ENCODE measurements at places on chromosomes 1 and 21. TPM values are rescaled to one million over a fixed set of nuclear protein-coding genes. Genes with fewer than 3 reads are reported as not detected.

ESRRG gene
- total RNA-seq = 18.7 TPM

TEDDM1 gene
- total RNA-seq = not detected

IL19 gene
- total RNA-seq = not detected

ANGPTL7 gene
- total RNA-seq = 3.9 TPM

SPRR1A gene
- not detected for total RNA-seq

CHI3L1 gene
- 9.3 TPM for total RNA-seq

AMY2A gene
- not detected for total RNA-seq

LRRC8D gene
- 15.0 TPM for total RNA-seq

MYOM3 gene
- total RNA-seq = 266 TPM

ST6GALNAC3 gene
- total RNA-seq = 1.7 TPM

DNA sequence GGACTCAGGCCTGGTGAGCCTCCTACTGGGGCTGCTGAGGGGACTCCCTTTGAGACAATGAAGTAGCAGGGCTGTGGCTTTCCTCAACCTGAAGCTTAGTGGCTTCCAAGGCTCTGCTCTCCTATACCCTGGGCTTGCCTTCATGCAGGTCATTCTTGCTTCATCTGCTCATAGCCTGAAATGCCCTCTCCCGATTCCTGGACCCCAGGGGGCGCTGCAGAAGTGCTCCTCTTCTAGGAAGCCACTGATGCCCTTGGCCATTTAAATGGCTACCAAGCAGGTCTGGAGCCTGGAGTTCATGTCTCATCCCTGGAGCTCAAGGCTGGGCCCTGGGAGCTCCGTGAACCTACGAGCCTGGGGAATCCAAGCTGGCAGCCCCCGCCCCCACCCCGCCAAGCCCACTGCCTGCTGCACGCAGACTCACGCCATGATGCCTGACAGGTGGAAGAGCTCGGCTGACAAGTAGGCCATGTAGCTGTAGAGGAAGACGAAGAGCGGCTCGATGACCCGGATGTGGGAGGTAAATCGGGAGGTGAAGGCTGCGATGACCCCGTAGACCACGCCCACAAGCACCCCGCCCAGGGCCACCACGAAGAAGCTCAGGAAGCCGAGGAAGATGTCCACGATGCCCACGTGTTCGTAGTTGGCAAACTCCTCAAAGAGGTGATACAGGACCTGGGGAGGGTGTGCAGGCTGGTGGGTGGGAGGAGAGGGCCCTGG lies 45.7 kb downstream of the SLC9A1 start:
- no peaks in the 10 kb centered on the region for H3K27me3 ChIP-seq
- no peak overlapping the region for H3K4me3 ChIP-seq
- no peak for DNase-seq
- H3K27ac ChIP-seq = no peak overlapping the region

DNA sequence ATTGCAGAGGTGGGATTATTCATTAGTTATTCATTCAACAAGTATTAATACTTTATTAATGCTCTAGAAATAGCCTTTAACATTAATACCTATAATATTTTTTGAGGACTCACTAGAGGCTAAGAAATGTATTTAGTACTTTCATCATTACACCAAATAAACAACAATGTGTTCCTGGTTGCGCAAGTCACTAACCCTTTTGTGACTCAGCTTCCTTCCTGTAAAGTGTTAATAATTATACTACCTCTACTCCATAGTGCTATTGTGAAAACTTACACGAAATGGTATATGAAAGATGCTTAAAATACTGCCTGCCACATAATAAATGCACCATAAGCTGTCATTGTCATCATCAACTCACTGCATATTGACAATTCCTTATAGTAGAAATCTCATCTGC lies 431.0 kb downstream of the DPYD start:
- no peak for DNase-seq
- no peak overlapping the region for H3K4me3 ChIP-seq
- no peaks in the 10 kb centered on the region for H3K36me3 ChIP-seq

- DNase-seq = no peak
- no peak overlapping the region for H3K27ac ChIP-seq
These were observed 29.3 kb upstream of the USP1 start for GRCh38 chr1:62407398-62408009.

DNA sequence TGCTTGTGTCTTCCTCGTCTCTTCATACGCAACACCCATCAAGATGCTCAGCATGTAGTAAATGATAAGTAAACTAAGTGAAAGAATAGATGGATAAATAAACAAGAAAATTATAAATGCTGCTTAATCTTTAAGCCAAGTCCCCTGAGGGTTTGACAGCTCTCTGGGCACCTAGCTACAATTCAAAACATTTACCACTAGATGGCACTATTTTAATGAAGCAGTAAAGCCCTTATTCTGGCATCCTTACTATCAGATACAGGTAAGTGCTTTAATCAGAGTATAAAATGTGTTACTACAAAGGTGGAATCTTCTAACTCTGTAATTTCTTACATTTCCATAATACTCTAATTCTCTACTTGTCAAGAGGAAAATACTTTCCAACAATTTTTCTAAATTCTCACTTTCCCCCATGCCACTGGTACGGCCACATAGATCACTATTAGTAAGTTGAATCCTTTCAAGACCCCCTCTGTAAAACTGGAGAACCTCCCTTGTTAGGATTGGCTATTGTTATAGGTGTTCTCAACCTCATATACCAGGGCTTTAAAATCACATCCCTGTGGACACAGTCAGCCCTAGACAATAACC lies 137.8 kb downstream of the BARHL2 start:
- H3K4me1 ChIP-seq = no peaks in the 10 kb centered on the region
- H3K27ac ChIP-seq = no peak overlapping the region
- DNase-seq = no peak
- H3K36me3 ChIP-seq = no peaks in the 10 kb centered on the region
- no peaks in the 10 kb centered on the region for H3K27me3 ChIP-seq

GRCh38 chr1:210814382-210815123 lies 319.4 kb downstream of the KCNH1 start:
- no peak for DNase-seq
- no peak overlapping the region for H3K27ac ChIP-seq
- H3K4me3 ChIP-seq = no peak overlapping the region
- no peaks in the 10 kb centered on the region for H3K4me1 ChIP-seq
- H3K27me3 ChIP-seq = no peaks in the 10 kb centered on the region

- no peak for DNase-seq
- no peak overlapping the region for H3K4me3 ChIP-seq
- no peaks in the 10 kb centered on the region for H3K4me1 ChIP-seq
- no peak overlapping the region for H3K27ac ChIP-seq
These were observed 54.3 kb upstream of the ASB17 start for GRCh38 chr1:75986478-75986877.

- no peak overlapping the region for H3K27ac ChIP-seq
- no peak overlapping the region for H3K4me3 ChIP-seq
- H3K36me3 ChIP-seq = no peaks in the 10 kb centered on the region
- H3K4me1 ChIP-seq = no peaks in the 10 kb centered on the region
These were observed 73.1 kb upstream of the TSHB start for GRCh38 chr1:114956570-114956969.

- no peaks in the 10 kb centered on the region for H3K36me3 ChIP-seq
- H3K27ac ChIP-seq = peak overlapping the region; percentile 74
- peaks cover 28% of the 10 kb centered on the region for H3K4me1 ChIP-seq
- no peak for DNase-seq
These were observed 17.8 kb upstream of the TDRD10 start for GRCh38 chr1:154483941-154484803.

- no peak for DNase-seq
- H3K27ac ChIP-seq = peak overlapping the region; percentile 71
- peaks cover 8% of the 10 kb centered on the region for H3K4me1 ChIP-seq
- H3K36me3 ChIP-seq = no peaks in the 10 kb centered on the region
These were observed 17.5 kb upstream of the COL18A1 start for GRCh38 chr21:45387506-45387905.

GRCh38 chr1:16164213-16165072 lies 8.6 kb upstream of the EPHA2 start:
- no peak overlapping the region for H3K27ac ChIP-seq
- no peaks in the 10 kb centered on the region for H3K36me3 ChIP-seq
- peaks cover 3% of the 10 kb centered on the region for H3K27me3 ChIP-seq

DNA sequence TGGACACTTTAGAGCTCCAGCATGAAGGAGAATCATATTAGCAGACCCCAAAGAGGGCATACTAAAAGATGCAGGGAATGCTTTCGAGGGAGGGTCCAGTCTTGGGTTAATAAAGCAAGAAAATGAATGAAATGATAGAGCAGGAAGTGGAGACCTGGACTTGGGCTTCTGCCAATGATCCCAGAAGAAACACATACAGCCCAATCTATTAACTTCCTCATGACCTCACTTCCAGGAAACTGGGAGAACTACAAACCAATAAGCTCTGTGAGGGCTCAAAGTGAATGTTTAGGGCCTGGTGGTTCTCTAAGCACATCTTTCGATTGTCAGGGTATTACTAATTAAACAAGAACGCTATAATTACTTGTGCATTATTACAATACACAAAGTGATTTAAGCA lies 53.6 kb upstream of the SSX2IP start:
- no peaks in the 10 kb centered on the region for H3K36me3 ChIP-seq
- DNase-seq = no peak
- no peak overlapping the region for H3K4me3 ChIP-seq

- no peaks in the 10 kb centered on the region for H3K4me1 ChIP-seq
- no peak for DNase-seq
- no peak overlapping the region for H3K4me3 ChIP-seq
- no peak overlapping the region for H3K27ac ChIP-seq
These were observed 97.5 kb upstream of the EDN2 start for GRCh38 chr1:41582004-41582325.

DNA sequence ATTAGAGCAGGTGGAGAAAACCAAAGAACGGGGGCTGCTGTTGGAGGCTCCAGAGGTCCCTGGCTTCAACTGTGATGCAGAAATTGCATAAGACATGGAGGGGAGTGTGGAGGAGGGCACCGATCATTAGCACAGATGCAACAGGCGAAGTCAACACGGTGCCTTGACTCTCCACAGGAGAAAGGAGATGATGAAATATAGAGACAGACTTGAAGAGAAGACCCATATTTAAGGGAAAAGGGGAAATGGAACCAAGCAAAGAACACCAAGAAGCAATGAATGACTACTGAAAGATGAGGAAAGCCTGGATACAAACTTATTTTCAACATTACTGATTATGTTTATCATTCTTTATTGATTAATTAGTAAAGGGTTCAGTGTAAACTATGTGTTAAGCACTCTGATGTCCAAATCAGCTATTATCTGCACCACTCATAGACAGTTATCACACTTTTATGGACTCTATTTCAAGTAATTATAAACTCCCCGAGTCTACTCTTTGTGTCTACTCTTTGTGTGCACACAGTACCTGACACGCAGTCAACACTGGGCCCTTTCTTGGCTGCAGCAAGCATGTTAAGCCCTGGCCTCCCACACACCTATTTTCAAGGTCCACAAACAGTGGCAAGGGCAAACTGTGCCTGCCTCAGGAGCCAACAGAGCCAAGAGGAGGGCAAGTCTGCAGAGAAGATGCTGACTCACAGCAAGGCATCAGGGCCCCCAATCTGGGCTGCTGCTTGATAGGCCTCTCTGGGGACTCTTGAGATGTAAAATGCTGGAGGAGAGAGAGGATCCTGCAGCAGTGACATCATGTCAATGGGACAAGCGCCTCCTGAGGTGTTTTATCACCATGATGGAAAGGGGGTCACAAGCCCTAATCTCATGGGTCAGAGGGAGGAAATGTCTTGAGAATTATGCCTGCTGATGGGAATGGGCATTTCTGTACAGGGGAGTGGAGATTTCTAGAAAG lies 17.6 kb downstream of the PCNX2 start:
- H3K27ac ChIP-seq = no peak overlapping the region
- no peaks in the 10 kb centered on the region for H3K36me3 ChIP-seq
- no peak overlapping the region for H3K4me3 ChIP-seq
- no peak for DNase-seq
- H3K27me3 ChIP-seq = no peaks in the 10 kb centered on the region
- no peaks in the 10 kb centered on the region for H3K4me1 ChIP-seq

GRCh38 chr1:74780594-74780993 lies 47.6 kb downstream of the TYW3 start:
- no peak overlapping the region for H3K4me3 ChIP-seq
- no peak overlapping the region for H3K27ac ChIP-seq
- no peaks in the 10 kb centered on the region for H3K27me3 ChIP-seq
- no peaks in the 10 kb centered on the region for H3K36me3 ChIP-seq
- DNase-seq = no peak

GRCh38 chr1:64599242-64599641 lies 129.3 kb downstream of the CACHD1 start:
- no peak for DNase-seq
- no peaks in the 10 kb centered on the region for H3K36me3 ChIP-seq
- no peaks in the 10 kb centered on the region for H3K27me3 ChIP-seq
- no peaks in the 10 kb centered on the region for H3K4me1 ChIP-seq

All from gastrocnemius medialis (tissue), 4 donors.